ENCODE measurements at places on chromosomes 12 and 14.

GRCh38 chr12:47504775-47505446 lies 200.9 kb downstream of the RPAP3 start:
- no peak for DNase-seq

DNA sequence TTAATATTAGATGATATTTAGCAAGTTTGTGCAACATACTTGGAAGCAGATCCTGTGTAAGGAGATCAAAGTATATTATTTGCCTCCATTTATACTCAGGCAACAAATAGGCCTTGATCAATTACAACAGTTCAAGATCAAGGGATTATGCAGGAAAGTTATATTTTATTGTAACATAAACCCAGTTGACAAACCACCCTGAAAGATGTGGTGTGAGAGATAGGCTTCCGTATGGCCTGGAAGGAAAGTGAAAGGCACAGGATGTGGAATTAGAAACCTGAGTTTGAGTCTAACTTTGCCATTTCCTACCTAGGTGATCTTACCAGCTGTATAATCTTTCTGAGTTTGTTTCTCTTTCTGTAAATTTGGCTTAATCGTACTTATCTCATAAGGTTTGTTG lies 284.1 kb downstream of the BMP4 start:
- no peak for DNase-seq

DNA sequence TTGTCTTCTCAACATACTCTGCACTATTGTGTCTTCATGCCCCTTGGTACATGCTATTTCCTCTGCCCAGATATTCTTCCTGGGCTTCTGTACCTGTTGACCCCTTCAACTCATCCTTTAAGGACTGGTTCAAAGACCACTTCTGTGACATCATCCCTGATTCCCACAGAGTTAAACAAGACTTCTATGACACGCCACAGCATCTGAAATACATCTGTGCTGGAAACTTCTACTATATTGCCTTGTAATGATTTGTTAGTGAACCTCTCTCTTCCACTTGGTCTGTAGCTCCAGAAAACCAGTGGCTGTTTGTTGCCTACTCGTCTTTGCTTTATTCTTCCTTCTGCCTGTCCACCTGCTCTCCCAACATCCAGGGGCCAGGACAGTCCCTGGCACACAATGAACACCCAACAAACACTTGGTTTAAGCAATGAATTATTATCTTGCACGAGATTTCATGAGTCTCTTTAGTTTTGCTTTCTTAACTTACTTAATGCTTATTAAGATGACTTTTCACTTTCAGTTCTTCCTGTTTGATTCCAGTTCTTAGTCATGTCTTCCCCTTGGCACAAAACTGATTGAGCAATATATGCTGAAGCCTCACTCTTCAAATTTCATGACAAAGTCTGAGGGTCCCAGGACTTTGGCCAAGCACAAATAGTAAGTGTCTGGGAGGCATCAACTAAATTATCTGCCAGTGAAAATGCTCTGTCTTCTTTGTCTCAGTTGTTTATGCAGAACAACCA lies 485.9 kb downstream of the APAF1 start:
- DNase-seq: no peak

DNA sequence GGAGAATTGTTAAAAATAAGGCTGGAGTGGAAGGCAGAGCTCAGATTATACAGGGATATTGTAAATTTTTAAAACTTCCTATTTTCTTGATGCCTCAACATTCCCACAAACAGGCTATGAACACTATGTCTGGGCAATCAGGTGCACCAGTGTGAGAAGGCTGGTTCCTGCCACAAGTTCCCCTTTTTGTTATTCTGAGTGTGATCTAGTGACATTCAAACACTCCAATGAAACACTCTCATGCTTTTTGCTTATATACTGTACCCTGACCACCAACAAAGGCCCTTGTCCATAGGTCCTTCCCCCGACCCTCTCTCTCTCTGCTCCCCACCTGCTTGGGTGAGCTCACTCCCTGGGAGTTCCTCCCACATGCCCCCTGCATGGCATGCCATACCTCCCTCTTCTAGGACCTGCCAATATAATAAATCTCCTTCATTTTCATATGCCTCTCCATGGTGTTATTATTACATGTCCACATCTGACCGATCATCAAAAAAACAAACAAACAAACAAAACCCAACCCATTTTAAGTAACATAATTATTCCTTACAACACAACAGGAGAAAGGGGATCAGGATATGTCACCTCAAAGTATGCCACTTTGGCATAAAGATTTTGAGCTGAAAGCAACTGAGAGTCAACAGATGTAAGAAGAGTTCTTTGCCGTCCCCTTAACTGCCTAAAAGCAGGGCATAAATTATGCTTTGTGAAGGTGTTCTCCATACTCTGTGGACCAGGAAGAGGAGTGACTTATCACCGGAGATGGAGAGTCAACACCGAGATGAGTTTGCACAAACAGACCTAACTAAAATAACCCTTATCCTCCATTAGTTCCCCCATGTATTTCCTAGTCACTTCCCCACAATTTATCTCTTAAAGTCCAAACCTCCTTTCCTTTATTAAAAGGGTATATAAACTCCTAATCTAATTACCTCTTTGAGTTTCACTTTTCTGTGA lies 42.5 kb upstream of the CATSPERB start:
- DNase-seq: no peak

- no peak for DNase-seq
These were observed 19.6 kb upstream of the TMEM106C start for GRCh38 chr12:47943623-47944340.

Measured in stimulated activated CD4-positive, alpha-beta T cell treated with anti-CD3 and anti-CD28 coated beads, Interleukin-4, amount 100 ng/mL, for 1 hour (primary cell).